ENCODE measurements at places on chromosomes 5 and 9.

GRCh38 chr9:130995086-130996011 lies 13.6 kb upstream of the LAMC3 start:
- DNase-seq: no peak

- DNase-seq: no peak
These were observed 117.2 kb upstream of the RGMB start for GRCh38 chr5:98656125-98656795.

GRCh38 chr9:116042321-116042720 lies 111.3 kb upstream of the PAPPA start:
- DNase-seq: no peak

DNA sequence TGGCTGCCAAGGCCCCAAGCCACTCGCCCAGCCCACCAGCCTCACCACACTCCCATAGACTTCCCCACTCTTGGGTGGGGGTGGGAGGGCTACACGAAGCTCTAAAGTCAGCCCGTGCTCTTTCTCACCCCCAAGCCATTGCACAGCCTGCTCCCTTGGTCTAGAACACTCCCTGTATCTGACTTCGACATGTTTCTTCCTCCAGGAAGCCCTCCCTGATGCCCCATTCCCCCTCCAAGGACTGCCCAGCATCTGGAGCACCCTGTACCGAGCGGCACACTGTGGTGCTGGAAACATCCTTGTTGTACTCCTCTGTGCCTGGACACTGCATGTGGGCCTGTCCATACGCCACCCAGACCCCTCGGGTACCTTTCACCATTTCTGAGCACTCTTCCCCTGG lies 49.4 kb upstream of the KCNMB1 start:
- DNase-seq: no peak

- no peak for DNase-seq
These were observed 25.9 kb upstream of the AP3B1 start for GRCh38 chr5:78320401-78320800.

GRCh38 chr5:10254686-10255085 lies 4.6 kb downstream of the CCT5 start:
- DNase-seq: no peak

- DNase-seq: no peak
These were observed 43.5 kb downstream of the ADAMTS2 start for GRCh38 chr5:179301796-179302195.
